ENCODE measurements at places on chromosomes 1 and 21.

DNA sequence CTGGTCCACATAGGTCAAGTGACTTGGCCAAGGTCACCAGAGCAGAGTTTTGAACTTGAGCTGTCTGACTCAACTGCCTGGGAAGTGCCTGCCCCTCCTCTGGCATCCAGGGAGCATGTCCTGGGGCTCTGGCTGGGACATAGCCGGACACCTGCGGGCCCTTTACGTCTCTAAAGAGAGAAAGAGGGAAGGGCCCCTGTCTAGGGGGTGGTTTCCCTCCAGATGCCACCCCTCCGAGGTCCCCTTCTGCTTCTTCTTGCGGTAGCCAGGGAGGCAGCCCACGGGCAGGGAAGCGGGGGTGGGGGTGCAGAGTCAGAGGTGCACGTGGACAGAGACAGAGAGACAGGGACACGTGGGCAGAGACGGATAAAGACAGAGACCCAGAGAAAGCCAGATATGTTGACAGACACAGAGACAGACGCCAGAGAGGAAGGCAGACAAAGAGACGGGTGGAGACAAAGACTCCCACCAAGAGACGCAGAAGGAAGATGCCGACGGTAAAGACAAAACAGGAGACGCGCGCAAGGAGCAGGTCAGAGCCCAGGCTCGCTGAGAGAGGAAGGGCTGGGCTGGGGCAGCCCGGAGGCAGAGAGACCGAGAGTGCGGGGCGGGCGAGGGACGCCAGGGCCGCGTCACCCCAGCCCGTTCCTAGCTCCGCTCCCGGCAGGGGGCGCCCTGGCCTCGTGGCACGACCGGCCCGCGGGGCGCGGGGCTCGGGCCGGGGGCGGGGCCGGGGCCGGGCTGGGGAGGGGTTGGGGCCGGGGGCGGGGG lies 458 bp upstream of the ALPL start:
- no peak for DNase-seq

GRCh38 chr1:90045853-90046563 lies 51.1 kb downstream of the ZNF326 start:
- no peak for DNase-seq

- no peak for DNase-seq
Observed at GRCh38 chr1:159895836-159896545, 4.0 kb downstream of the CFAP45 start.

- DNase-seq = no peak
Observed at GRCh38 chr1:150558761-150559655, 9.8 kb downstream of the ADAMTSL4 start.

- no peak for DNase-seq
Observed at GRCh38 chr1:77378723-77379535, 97.1 kb downstream of the AK5 start.

- DNase-seq = no peak
Observed at GRCh38 chr1:64229307-64229706, 25.9 kb downstream of the UBE2U start.

DNA sequence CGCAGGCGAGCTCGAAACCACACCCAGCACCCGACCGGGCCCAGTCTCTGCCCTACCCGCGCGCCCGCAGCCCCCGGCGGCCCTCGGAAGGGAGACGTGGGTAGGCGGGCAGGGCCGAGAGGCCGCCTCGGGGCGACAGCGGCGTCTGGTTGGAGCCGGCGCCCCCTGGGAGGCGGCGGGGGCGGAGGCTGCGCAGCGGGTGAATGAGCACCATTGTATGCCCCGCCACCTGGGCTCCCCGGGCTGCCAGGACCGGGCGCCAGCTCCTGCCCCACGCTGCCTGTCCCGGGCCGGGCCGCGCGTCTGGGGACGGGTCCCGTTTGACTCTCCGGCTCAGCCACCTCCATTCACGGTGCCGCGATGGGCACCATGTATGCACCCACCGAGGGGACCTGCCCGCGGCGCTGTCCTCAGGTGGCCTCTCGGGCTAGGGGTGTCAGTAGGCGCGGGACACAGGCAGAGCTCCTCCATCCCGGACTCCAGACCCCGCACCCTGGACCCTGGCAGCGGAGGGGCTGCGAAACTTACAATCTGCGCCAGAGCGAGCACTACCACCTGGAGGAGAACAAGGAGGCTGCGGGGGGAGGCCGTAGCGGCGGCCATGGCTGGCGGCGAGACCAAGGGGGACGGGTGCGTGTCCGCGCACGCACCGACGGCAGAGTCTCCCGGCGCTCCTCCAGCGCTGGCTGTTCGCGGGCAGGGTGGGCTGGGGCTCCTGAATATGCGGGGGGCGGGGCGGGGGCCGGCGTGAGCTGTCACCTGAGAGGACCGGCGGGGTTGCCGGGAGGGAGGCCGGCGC lies at the start of gene COL9A2:
TSS of gene COL9A2 (minus strand) at position 692 of the 799 bp plus-strand sequence. CDS start at position 603, 89 bp downstream.
- DNase-seq = no peak

DNA sequence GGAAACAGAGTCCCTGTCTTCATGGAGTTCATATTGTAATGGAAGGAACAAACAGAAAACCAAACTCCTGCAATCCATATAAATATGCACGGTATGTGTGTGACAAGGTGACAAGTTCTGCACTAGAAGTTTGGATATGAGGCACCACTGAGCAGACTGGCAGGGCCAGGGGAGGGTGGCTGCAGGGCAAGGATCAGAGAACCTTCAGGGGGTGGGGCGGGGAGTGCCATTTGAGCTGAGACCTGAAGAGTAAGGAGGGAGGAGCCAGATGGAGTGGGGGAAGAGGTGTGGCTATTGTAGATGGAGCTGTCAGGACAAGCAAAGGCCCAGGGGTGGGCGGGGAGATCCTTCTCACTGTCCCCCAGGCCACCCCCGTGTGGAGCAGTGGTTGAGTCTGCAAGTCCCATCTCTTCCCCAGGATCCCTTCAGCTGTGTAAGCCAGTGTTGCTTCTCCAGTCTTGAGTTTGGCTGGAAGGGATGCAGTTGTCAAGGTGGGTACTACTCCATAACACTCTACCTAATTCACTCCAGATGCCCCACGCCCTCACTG lies 76.4 kb downstream of the ATP5PO start:
- DNase-seq = no peak

DNA sequence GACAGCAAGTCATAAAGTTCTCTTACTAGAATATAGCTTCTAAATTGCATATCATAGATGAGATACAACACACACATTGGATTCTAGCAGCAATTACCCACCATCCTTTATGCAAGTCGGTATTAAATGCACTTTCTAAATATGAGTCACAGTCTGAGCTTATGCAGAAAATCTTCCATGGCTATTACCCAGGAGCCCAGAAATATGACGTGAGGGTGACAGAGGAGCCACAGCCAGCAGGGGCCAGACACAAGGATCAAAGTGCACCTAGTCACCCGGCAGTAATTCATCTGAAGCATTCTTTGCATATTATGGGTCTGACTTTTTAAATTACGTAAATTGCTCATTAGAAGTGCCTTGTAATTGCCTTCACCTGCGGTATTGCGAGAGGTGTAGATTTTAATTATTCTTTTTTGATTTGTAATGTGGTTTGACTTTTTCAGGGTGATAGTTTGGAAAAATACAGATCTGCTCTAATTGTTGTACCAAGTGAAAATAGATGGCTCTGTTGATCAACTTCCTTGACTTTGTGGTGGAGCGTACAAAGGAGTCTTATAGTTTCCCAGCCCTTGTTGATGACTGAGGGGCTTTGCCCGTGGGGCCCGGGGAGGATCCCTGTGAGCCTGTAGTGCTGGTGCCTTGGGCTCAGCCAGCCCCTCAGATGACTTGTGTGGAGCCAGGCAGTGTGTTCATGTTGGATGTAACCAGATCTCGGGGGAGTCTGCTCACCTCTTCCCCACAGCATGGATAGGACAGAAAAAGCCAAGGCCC lies 470.0 kb upstream of the VAMP3 start:
- peak; percentile 86 for DNase-seq

GRCh38 chr21:42195378-42196031 lies 23.4 kb upstream of the ABCG1 start:
- no peak for DNase-seq

DNA sequence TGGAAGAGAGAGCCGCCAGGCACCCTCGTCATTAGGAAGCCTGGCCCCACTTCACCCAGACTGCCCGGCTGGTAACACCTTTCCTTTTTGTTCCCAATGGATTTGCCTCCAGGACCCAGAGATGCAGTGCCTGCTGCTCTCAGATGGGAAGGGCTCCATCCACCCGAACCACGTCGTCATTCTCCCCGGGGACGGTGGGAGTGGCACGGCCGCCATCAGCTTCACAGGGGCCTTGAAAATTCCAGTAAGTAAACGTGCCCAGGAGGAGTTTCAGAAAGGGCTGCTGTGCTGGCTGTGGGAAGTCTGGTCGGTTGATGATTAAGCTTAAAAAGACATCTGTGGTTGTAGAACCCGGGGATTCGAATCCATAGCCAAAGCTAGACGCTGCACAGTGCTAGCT lies 45.2 kb downstream of the SLC37A1 start:
- DNase-seq = no peak

DNA sequence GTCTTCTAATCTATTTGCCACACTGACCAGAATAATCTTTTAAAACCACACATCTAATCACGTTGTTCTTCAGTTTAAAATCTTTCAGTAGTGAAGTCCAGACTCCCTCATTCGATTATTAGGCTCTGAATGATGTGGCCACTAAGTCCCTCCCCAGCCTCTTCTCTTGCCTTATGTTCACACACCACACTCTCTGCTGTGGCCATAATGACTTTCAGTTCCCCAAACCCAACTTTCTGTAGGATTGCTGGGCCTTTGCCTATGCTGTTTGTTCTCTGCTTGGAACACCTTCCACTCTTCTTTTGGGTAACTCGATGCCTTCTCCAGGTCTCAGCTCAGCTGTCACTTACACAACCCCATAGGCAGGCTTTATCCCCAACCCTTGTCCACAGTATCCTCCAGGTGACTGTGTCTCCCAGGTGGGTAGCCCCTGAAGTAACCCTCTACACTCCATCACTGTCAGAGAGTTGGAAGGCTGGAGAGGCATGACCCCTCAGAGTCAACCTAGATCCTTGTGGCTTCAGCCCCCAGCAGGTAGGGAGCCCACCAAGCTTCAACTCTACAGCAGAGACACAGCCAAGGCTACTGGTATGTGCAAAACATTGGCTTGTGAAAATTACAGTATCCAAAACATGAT lies 8.4 kb upstream of the SLC37A1 start:
- DNase-seq = no peak

GRCh38 chr1:236371083-236371482 lies 23.0 kb upstream of the EDARADD start:
- DNase-seq = no peak

GRCh38 chr1:56655991-56656613 lies 11.0 kb downstream of the PRKAA2 start:
- DNase-seq = no peak

DNA sequence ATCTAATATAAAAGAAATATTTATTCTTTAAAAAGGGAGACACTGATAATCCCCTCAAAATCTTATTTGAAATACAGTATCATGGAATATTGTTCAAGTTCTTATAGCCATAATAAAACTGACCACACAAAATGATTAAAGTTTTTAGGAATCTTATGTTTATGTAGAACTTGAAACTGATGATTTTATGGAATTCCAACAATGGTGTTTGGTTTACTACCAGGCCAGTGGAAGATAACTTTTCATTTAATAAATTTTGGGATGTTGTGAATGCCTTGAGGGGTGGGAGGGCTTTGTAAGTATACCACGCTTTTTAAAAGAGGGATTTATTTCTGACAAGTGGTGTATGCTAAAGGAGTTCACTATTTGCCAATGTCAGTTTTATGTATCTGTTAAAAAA lies 87.7 kb downstream of the RAB3GAP2 start:
- peak; percentile 6 for DNase-seq

DNA sequence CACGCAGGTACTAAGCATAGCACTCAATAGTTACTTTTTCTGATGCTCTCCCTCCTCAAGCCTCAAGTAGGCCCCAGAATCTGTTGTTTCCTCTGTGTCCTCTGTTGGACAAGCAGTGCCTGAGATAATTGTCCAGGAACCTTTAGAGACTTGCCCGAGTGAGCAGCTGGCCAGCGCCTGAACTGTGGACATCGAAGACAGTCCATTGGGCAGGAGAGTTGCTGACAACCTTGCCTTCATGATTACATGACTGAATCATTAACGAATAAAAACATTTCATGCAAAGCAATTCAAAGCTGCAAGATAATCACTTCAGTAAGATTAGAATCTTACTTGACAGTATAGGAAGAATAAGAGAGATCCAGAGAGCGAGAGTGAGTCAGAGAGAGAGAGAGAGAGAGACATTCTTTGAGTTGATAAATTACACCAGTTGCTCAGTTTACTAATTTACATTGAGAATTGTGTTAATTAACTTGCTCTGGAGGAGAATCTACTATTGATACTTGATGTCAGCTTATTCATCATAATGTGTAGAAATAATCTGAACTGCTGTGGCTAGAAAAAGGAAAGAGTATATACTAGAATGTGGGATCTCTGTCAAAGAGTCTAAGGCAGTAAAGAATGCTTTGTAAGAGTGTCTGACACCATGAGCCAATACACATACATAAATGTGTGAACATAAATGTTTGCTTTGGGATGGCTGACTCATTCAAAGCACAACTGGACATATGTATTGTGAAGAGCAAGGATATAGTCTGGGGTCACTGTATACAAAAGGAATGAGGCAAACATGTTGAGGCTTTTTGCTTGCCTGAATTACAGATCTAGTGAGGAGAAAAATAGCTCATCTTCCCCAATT lies 216.0 kb downstream of the ZNF326 start:
- DNase-seq = no peak

GRCh38 chr1:173137107-173137706 lies 69.9 kb downstream of the TNFSF4 start:
- no peak for DNase-seq

DNA sequence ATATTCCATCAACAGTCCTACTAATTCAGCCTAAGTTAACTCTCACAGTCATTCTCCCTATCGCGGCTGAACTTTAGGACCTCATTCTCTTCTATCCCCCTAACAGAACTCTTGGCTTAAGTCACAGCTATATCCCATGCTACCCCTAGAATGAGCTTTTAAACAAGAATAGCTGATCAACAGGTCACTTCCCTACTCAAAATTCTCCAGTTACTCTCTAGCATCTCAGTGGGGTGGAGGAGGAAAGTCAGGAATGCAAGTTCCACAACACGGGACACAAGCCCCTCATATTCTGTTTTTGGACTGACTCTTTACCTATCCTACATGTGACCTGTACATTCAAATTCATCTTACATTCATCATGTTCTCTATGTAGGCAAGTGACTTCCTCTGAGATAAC lies 21.0 kb downstream of the MRPL39 start:
- DNase-seq = no peak

DNA sequence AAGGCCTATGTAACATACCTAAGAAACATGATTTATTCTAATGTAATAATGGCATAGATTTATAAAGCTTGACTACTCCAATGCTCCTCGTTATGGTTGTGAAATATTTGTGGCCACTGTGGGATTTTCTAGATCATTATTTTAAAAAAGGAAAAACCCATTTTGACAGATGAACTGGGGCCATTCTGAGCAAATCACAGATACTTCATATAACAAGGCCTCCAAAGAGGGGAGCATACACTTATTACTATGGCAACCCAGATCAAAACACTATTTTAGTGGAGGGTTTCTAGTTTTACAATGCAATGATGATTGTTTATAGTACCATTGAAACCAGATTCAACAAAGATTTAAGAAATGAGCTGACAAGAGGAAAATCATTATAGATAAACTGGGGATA lies 346.6 kb downstream of the ZNF326 start:
- DNase-seq = no peak

Data from fibroblast of skin of left quadriceps (primary cell).